ENCODE measurements at places on chromosomes 5 and 9.

DNA sequence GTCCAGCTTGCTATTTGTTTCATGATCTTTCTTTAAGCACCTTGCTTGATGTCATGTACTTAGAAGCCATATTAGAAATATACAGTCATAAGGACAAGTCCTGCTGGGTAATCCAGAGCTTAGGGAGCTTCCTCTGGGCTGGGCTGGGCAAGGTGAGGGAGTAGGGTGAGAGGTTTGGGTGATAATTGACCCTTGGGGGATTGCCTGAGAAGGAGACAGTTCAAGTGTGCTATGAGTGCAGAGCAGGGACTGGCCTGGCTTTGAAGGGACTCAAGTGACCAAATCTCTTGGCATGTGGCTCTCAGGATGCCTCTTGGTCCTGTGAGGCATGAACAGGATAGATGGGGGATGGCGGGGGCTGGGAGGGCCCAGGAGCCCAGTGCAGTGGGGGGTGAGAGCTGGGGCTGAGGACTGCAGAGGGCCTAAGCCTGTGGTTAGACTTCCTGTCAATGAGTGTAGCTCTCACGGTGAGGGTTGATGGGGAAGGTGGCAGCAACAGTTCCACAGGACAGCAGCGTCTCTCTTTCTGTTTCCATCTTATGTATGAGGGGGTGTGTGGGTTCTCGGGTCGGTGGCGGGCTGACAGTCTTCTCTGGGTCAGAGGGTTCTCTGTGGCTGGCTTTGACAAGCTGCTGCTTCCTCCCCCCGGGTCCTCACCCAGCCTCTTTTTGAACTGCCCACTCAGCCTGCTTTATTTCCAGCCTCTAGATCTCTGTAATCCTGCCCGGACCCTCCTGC is 53.5 kb downstream of the RGS3 start:
- peak; percentile 79 for DNase-seq

GRCh38 chr5:81326554-81326953 is 25.2 kb downstream of the ZCCHC9 start:
- no peak for DNase-seq

GRCh38 chr5:140946578-140946977 is 19.7 kb upstream of the PCDHAC2 start:
- DNase-seq: no peak

DNA sequence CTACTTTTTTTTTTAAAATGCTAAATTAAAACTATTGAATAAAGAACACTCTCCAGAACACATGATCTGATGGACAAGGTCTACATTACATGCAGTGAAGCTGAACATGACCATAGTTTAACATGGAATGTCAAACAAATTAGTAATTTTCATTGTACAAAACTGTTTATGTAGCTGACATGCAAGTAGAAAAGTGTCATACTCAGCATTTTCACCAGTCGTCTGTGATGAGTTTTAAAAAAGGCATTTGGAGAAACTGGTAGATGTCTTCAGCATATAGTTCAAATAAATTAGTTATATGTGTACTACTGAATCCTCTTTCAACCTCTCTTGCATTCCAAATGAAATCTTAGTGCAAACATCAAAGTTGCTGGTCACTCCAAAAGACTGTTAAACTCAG is 301.9 kb downstream of the FER start:
- no peak for DNase-seq

DNA sequence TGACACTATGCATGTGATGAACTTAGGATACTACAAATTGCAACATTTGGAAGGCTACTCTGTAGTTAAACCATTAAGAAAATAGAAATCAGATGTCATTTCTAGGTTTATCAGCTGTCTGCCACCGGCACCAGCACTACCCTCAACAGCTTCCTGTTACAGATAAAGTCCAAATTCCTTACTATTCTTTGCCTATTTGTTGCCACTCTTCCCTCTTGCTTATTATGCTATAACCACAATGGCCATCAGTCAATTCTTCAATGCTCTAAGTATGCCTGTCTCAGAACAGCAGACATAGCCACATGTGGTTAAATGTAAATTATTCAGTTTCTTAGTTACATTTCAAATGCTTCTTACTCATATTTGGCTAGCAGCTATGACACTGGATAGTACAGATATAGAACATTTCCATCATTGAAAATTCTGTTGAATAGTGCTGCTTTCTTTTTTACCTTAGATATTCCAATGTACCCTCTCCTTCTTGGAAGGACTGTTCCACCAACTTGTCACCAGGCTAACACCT is 21.0 kb downstream of the DHX29 start:
- no peak for DNase-seq

DNA sequence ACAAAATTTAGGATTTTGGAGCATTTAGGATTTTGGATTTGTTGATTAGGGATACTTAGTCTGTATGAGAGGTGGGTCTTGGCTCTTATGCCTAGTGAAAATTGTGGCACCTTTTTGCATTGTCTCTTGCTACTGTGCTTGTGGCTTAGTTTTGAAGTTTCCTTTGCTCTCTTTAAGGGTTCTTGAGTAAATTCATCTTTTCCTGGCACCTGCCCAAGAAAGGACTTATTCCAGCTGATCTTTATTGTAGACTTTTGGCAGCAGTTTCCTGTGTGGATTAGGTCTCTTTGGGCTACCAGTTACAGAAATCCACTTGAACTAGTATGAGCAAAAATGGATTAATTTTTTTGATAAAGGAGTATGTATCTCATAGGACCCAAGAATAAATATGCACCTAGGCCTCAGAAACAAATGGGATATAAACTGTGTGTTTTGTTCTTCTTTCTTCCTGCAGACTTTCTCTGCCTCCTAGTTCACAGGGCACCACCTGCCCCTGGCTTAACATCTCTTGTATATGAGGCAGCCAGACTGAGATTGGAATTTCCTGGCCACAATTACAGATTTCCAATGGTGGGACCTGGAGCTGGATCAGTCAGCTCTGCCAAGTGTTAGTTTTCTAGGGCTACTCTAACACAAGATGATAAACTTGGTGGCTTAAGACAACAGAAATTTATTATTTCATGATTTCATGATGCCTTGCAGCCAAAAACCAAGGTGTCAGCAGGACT is 44.6 kb downstream of the FOCAD start:
- DNase-seq: no peak

DNA sequence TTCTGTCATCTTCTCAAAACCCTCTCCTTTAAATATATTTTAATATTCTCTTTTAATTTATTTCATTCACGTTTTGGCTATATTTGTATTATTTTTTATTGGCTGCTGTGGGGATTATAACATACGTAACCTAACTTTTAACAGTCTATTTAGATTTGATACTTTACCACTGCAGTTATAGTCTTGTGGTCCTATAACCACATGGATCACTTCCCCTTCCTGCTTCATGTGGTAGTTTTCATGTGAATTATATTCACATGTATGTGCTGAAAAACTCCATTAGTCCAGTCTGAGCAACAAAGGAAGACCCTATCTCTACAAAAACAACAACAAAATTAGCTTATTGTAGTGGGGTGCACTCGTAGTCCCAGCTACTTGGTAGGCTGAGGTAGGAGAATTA is 34.3 kb downstream of the CENPP start:
- DNase-seq: no peak

GRCh38 chr5:151328734-151329133 is 18.6 kb downstream of the SLC36A2 start:
- no peak for DNase-seq

DNA sequence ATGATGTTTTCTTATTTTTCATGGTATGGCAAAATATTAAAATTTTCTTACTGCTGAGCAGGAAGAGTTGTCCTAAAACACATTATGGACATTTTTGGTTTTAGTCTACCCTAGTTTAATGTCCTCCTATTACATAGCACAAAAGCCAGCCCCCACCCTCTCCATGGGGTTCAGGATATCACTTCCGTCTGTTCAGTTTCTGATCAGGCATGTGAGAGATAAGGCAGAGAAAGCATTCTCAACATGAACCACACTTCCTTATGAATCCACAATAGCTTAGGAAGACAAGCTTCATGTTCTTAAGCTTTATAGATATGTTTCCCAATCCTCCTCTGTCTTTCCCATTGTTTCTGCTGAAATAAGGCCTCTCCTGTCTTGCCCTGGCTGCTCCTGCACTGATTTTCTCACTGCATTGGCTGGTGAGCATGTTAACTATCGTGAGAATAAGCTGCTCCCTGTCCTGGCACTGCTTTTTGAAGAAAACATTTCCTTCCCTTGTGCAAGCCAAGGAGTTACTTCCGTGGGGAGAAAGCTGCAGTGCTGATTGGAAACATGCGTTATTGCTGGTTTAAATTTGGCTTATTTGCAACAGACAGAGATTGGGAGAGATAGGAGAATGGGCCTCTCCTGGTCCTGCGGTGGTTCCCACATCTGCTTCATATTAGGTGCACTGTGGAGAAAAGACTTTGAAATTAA is 260.3 kb upstream of the RPS23 start:
- no peak for DNase-seq

- no peak for DNase-seq
Measured at GRCh38 chr5:53039855-53040254, 50.7 kb downstream of the ITGA2 start.

DNA sequence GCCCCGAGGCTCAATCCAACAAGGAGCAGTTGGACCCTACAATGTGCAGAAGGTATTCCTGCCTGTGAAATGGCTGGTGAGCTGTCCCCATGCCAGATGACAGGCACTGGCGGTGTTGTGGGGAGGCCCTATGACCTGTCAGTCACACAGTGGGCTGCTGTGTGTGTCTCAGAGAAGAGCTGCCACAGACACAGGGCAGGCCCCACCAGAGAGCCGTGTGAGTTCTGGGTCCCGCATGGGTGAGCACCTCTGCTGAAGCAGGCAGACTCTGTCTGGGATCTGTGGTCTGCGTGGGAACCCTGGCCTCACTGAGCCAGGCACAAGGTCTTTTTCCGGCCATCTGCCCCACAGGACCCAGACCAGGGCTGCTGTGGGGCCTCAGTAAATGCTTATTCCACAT is 37.3 kb upstream of the PITX1 start:
- DNase-seq: no peak

DNA sequence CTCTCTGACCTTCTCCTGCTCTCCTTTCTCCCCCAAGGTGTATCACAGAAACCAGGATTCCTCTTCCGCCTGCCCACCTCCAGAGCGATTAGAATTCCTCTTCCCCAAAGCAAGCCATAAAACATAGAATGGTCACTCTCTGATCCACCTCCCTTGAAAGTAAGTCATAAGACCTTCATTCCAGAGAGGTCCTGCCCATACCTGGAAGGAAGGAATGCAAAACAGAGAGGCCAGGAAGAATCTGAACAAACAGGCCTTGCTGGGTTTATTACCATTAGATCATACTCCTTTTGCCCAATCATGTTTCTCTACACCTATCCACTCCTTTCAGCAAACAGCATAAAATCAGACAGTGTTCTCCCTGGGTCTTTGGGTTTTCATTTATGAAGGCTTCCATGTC is 21.0 kb downstream of the CDKL3 start:
- no peak for DNase-seq

GRCh38 chr5:57491369-57491965 is 8.9 kb upstream of the ACTBL2 start:
- no peak for DNase-seq

GRCh38 chr5:97135868-97136267 is 6.5 kb downstream of the LIX1 start:
- no peak for DNase-seq

DNA sequence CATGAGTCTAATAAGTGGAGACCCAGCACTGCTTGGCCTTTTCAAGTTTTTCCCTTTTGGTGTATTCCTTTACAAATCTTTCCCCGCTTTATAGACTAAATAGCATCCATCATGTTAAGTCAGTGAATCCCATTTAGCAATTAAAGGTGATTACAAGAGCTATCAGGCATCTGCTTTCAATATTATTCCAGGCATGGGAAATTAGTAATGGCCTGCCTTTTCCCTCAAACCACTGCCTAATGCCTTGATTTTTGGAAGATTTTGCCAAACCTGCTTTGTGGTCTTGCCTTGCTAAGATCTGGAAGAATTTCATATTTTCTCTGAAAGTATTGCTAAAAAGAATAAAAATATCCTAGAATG is 102.8 kb upstream of the GNA14 start:
- DNase-seq: no peak

- DNase-seq: no peak
Measured at GRCh38 chr9:10548348-10548747, 64.5 kb downstream of the PTPRD start.

GRCh38 chr9:83280268-83280667 is 217.3 kb upstream of the RASEF start:
- no peak for DNase-seq

GRCh38 chr5:1251678-1252580 is 26.7 kb downstream of the SLC6A18 start:
- no peak for DNase-seq

- DNase-seq: no peak
Measured at GRCh38 chr5:58183078-58183785, 276.7 kb downstream of the PLK2 start.

- no peak for DNase-seq
Measured at GRCh38 chr5:4420177-4420576, 720.0 kb upstream of the ADAMTS16 start.

- no peak for DNase-seq
Measured at GRCh38 chr9:135612981-135613910, 26.1 kb downstream of the GLT6D1 start.

DNA sequence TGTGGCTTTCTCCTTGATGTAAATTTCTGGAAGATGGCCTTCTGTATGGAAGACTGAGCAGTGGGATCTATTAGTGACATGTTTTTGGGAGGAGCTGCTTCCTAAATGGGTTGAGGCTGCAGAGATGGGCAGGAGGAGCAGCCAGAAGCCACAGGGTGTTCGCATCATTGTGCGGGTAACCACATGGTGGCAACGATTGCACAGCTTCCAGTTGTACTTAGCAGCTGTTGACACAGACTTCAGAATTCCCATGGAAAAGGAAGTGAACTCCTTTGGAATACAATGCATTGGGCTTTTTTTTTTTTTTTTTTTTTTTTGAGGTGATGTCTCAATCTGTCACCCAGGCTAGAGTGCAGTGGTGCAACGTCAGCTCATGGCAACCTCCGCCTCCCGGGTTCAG is 297.3 kb downstream of the NR3C1 start:
- no peak for DNase-seq

GRCh38 chr9:136238342-136238732 is 7.3 kb downstream of the QSOX2 start:
- no peak for DNase-seq

DNA sequence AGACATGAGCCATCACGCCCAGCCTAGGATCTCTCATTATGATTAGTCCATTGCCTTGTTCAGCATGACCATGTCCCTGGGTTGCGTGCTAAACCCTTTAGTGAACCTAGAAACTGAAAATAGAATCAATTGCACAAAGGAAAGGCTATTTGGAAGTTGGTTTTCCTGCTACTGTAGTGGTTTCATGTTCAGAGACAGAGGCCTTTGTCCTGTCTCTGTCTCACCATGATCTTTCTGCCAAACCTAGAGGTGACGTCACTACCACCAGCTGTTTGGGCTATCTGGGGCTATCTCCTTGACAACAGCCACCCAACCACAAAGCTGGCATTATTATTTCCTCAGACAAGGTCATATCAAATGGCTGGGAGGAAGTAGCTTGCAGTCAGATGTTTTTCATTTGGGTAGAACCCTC is 4.0 kb upstream of the CDK5RAP2 start:
- peak; percentile 56 for DNase-seq

GRCh38 chr9:122059955-122060324 is 33.2 kb downstream of the TTLL11 start:
- no peak for DNase-seq

GRCh38 chr5:105630803-105631202 is 2039.9 kb downstream of the EFNA5 start:
- DNase-seq: no peak

GRCh38 chr5:154514331-154514730 is 36.3 kb upstream of the HAND1 start:
- DNase-seq: no peak
